ENCODE measurements at places on chromosomes 6 and 20.

DNA sequence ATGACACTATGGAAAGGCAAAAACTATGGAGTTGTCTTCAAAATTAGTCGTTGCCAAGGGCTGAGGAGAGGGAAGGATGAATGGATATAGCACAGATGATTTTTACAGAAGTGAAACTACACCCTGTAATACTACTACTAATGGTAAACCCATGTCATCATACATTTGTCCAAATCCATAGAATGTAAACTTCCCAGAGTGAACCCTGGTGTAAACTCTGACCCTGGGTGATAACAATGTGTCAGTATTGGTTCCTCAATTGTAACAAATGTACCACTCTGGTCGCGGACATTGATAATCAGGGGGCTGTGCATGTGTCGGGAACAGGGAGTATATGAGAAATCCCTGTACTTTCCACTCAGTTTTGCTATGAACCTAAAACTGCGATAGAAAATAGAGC, 72.2 kb downstream of the CNBD2 start:
- no peak for DNase-seq

- DNase-seq, result no peak
Observed at GRCh38 chr6:1940381-1940780, 305.0 kb downstream of the GMDS start.

DNA sequence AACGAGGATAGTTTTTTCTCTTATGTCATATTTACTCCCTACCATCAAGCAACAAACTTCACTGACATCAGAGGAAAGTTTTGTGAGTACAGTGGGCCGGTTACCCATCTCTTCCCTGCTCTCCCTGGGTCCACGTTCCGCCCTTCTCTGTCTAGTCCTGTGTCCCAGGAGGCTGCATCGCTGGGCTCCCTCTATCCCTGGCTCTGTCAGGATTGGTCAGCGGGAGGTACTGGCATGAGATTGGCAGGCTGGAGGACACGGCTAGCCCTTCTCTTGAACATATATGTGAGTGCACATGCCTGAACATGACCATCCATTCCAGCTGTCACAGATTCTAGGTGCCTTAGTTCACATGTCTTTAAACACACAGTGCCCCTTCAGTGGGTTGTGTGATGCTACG, 30.3 kb upstream of the TMEM181 start:
- DNase-seq, result no peak

- no peak for DNase-seq
Observed at GRCh38 chr6:50979171-50979525, 160.5 kb downstream of the TFAP2B start.

- no peak for DNase-seq
Observed at GRCh38 chr6:154606457-154606856, 96.0 kb upstream of the CNKSR3 start.

DNA sequence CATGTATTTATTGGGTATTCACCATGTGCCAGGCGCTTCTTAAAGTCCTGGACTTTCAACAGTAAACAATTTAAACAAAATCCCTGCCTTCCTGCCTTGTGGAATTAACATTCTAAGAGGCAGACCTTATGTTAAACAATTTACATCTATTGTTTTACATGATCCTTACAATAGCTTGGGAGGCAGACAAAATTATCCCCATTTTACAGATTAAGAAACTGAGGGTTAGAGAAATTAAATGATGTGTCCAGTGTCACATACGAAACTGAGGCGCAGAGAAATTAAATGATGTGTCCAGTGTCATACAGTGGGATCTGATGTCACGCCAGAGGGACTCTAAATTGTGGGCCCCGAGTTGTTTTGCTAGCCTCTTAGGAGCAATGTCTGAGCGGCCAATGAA, 105.5 kb downstream of the TIAM2 start:
- no peak for DNase-seq

- peak; percentile 41 for DNase-seq
Observed at GRCh38 chr6:158213925-158214674, 46.0 kb downstream of the GTF2H5 start.

GRCh38 chr6:138382498-138383265, 5.0 kb downstream of the SMIM28 start:
- no peak for DNase-seq

- no peak for DNase-seq
Observed at GRCh38 chr6:4908062-4908461, 95.8 kb downstream of the RPP40 start.

GRCh38 chr20:1177680-1178079, 7.1 kb downstream of the TMEM74B start:
- DNase-seq, result no peak
